ENCODE measurements at places on chromosomes 12 and 14.

GRCh38 chr12:67469666-67470065 lies 178.9 kb upstream of the DYRK2 start:
- DNase-seq: no peak

DNA sequence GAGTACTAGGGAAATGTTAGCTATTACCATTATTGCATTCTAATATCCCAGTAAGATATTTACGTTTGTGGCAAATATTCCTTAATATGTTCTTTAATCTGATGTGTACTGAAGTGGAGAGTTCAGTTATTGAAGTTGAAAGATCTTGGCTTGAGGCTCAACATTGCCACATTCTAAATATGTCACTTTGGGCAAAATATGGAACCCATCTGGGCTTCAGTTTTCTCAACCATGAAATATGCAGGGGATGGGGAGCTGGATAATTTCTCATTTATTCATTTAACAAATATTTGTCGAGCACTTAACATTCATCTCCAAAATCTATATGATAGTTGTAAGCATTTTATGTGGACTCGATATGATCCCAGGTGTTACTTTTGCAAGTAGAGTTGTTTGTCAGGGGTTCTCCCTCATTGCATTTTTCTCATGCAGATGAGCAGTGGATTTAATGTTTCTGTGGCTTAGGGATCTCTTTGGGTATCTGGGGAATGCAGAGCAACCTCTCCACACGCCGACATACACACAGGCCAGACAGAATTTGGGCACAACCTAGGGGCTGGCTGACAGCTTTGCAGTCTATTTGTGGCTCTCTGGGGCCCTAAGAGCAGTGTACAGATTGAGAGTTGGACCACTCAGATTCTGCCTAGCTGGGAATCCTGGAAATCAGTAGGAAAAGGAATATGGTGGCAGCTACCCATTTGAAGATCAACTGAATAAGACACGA lies 26.6 kb upstream of the APPL2 start:
- DNase-seq: no peak

DNA sequence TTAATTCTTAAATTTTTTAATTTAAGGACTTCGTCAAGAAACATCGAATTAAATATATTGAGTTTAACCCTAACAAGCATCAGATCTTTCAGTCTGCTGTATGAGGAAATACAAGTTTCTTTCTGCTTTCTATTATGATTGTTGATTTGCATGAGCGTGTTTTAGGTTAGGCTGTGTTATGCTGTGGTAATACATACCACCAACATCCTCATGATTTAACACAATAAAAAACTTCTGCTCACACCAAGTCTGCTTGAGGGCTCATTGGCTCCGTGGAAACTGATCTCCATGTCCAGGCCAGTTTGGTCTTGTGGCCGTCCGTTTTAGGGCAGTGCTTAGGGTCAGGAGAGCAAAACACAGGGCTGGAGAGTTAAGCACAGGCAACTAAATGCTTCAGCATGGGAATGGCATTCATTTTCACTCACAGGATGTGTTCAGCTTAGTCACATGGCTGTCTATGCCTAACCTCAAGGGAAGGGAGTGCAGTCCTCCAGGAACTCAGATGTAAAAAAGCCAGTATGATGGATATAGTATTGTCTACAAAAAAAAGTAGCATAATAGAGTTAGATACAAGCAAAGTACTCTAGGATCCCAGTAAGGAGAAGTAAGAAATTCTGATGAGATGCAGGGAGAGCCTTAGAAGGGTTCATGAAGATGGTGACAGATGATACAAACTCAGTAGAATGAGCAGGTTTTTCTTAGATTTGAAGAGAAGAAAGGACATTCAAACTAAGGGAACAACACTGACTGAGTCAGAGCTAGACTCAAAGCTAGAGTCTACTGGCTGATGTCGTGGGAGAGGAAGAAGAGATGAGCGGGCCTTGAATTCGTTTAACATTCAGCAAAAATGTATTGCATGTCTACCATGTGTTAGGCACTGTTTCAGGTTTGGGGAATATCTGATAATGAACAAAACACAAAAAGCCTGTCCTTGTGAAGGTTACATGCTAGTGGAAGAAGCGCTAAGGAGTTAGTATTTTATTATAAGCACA lies 16.3 kb downstream of the MARK3 start:
- DNase-seq: no peak

DNA sequence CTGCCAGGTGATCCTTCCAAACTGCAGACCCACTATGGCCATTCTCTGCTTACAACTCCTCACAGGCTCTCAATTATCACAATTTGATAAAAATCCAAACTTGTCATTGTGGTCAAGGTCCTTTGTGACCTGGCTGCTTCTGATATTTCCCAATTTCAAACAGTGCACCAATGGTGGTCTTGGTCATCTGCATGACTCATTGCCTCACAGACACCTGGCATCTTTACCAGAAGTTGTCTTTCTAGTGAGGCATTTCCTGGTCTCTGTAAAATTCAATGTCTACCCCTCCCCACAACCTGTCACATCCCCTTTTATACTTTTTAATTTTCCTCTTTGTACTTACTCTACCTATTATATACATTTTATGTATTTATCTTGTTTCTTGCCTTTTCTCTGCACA lies 17.8 kb upstream of the PAPOLA start:
- DNase-seq: no peak

DNA sequence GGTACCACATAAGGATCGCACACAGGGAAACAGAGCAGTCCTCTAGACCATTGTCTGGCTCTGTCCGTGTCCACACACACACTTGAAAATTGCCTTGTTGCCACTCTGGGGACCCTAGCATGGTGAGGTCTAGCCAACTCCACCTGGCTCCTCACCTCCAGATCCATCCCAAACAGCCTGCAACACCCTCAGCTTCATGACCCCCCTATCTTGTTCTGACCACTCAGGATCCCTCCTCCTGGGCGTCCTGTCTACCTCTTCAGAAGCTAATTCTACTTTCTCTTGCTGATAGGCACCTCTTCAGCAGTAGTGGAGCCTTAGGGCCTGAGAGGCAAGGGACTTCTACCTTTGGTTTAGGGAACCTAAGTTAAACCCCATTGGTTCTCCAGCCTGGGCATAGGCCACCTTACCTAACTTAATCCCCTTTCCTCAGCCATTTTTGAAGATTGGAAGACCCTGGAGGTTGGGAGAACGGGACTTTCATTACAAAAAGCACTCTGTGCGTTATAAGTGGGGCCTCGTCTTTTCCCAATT lies 697 bp upstream of the HOXC5 start:
- DNase-seq: no peak

- DNase-seq: no peak
Measured at GRCh38 chr12:124191966-124192365, 102.9 kb upstream of the RFLNA start.

- DNase-seq: no peak
Measured at GRCh38 chr12:100959481-100959880, 164.9 kb downstream of the ANO4 start.

GRCh38 chr14:100731846-100732765 lies 5.4 kb downstream of the DLK1 start:
- no peak for DNase-seq

GRCh38 chr12:112751844-112752243 lies 39.7 kb upstream of the RPH3A start:
- no peak for DNase-seq

GRCh38 chr12:116599285-116600136 lies 40.3 kb downstream of the MAP1LC3B2 start:
- peak; percentile 80 for DNase-seq

DNA sequence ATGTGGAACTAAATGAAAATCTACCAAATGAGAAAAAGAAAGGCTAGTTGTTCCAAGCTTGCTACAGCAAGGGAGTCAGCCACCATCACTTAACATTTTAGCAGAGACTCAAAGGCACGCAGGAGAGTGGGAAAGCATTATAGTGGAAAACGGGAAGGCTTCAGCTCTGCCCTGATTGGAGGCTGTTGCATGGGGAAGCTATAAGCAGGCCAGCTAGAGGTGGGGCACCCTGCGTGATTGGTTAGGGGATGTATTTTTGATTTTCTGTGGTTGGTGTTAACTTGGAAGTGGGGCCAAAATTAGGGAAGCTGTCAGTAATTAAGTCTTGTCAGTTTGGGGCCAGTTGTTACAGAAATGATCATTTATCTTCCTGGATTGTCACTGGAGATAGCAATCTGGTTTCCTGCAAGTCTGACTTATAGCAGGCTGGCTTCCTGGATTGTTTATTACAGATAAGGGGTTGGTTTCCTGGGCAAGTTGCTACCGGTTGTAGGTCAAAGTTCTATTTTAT lies 93.9 kb downstream of the FAR2 start:
- DNase-seq: no peak

DNA sequence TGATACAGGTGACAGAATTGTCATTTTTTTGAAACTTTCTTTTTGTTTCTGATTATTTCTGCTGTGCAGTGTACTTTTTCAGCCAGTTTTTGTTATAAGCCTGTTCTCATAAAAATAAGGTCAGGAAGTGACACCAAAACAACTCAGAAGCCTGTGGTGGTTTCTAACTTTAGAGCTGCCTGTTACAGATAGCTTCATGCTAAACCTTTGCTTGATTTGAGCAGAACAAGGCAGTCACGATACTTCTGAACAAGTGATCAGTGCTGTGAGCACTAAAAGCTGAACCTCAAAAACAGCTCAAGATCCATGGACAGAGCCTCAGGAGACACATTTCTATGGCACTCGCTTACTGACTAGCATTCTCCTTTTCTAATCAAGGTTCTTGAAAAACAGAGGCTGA lies 82.0 kb downstream of the PRKCH start:
- DNase-seq: no peak

DNA sequence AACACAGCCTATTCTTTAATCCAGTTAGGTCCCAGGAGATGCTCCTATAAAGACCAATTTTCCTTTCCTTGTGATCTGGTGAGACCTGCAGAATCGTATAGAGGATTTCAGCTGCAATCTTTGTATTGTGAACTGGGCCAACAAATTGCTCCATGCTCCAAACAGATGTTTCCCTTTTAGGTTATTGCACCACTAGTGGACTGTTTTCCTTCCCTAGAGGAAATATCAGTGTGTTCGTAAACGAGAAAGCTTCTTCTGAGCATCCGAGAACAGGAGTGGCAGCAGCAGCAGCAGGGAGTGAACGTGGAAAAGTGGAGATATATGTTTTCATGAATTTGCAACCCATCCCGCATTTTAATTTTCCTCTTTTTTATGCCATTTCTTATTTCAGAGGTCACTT lies 344.1 kb upstream of the PDE3A start:
- DNase-seq: no peak

DNA sequence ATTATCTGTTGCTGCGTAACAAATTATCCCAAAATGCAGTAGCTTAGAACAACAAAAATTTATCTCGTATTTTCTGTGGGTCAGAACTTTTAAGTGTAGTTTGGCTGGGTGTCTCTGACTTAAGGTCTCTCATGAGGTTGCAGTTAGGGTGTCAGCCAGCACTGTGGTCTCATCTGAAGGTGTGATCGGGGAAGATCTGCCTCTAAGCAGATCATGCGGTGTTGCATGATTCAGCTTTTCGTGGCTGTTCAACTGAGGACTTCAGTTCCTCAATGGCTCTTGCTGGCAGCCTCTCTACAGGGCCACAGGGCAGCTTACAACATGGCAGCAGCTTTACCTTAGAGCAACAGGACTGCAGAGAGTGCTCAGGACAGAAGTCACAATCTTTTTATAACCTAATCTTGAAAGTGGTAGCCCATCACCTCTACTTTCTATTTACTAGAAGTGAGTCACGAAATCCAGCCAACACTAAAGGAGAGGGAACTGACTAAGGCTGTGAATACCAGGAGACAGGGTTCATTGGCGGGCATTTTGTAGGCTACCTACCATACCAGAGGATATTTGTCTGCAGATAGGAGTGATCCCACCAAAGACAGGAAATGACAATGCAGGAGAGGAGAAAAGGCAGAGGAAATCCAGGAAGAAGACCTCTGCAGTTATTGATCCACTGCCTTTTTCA lies 1.8 kb upstream of the TMPRSS12 start:
- no peak for DNase-seq

DNA sequence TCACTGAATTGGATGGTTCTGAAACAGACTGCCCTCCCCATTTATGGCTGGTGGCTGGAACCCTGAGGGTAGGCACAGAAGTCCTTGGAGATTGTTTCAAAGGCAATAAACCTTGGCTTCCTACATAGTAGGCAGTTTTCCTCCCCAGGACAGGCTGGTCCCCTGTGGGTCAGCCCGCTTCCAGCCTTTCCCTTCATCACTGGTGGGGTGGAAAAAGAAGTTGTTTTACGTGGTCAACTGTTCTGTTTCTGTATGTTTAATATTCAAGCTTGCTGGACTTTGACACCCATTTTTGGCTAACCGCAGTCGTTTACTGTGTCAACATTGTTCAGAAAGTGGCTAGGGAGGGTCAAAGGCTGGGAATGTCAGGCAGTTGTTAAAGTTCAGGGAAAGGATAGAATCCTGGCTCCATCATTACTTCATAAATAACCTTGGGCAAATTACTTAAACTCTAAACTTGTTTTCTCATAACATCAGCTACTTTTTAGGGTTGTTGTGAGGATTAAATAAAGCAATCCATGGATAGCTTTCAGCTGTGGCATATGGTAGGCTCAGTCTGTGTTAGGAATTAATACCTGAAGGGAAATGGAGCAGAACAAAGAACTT lies 2.4 kb downstream of the KLHDC2 start:
- no peak for DNase-seq

DNA sequence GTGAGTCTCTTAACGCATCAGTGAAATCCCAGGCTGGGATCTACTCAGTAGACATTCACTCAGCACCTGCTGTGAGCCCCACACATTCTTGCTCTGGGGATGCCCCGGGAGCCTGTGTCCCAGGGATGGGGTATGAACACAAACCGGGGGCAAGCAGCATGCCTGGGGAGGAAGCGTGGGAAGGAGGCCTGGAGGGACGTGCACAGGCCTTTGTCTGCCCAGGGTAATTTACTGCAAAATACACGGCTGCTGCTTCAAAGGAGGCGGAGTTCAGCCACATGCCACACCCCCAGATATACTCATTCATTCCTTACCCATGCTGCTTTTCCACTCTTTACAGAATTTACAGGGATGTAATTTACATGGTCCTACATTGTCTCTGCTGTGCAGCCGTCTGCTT lies 187.8 kb downstream of the ADGRD1 start:
- no peak for DNase-seq

DNA sequence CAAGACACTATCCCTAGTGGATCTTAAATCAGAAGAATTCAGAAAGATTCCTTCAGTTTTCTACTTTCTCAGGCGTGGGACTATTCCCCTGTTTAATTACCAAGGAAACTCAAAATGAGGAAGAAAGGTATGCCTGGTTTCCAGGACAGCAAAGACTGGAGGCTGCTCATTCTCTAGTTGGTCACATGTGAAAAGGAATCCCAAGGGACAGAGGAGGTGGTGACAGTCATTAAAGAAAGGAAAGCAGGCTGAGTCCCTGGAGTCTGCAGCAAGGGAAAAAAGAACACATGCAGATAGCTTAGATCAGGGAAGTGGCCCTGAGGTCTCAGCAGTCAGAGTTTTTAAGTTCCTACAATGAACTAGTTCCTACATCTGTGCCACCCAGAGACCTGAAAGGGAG lies 165.4 kb upstream of the CCDC198 start:
- no peak for DNase-seq

Measured in stimulated activated naive CD8-positive, alpha-beta T cell treated with anti-CD3 and anti-CD28 coated beads, Interleukin-15, Interleukin-2, amounts not matched to agents 100 U/mL and 50 U/mL, for 24 hours (primary cell).